ENCODE measurements at places on chromosomes 1 and 21.
A peak's percentile ranks its signal among the peaks of the same experiment; 100 is the strongest.

- peak; percentile 99 for DNase-seq
Measured at GRCh38 chr1:153608742-153609584, 4.0 kb downstream of the S100A16 start.

DNA sequence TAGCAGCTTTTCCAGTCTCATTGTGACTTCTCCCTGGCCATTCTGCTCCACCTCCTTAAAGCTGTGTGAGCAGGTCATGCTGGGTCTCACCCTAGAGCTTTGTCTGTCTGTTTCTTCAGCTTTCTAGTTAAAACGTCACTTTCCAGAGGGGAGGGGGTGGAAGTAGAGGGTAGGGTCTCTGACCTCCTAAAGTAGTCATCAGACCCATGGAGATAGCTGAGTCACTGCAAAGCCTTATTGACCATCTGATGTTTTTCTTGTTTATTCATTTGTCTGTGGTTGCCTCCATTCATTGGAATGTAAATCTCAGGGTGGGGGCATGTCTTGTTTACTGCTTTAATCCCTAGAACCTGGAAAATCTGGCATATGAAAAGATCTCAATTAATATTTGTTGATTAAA is 52.7 kb downstream of the ELF3 start:
- DNase-seq, result no peak

DNA sequence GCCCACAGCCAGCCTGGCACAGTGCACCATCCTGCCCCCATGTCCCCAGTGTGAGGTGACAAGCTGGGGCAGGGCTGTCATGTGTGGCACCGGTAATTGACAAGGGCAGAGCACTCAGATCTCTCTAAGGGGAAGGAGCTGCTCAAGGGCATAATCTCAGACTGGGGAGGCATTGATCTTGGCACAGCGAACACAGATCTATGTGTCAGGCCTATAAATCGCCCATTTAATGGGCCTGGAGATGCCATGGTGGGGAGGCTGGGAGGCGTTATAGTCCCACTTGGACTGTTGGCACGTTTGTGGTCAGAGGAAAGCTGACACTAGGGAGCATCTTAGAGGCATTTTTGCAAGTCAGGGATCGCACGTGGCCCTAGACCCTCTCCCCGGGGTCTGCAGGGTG is 594.1 kb downstream of the PTPRU start:
- no peak for DNase-seq

GRCh38 chr1:11730429-11730891 is 5.5 kb upstream of the AGTRAP start:
- DNase-seq, result peak; percentile 63

DNA sequence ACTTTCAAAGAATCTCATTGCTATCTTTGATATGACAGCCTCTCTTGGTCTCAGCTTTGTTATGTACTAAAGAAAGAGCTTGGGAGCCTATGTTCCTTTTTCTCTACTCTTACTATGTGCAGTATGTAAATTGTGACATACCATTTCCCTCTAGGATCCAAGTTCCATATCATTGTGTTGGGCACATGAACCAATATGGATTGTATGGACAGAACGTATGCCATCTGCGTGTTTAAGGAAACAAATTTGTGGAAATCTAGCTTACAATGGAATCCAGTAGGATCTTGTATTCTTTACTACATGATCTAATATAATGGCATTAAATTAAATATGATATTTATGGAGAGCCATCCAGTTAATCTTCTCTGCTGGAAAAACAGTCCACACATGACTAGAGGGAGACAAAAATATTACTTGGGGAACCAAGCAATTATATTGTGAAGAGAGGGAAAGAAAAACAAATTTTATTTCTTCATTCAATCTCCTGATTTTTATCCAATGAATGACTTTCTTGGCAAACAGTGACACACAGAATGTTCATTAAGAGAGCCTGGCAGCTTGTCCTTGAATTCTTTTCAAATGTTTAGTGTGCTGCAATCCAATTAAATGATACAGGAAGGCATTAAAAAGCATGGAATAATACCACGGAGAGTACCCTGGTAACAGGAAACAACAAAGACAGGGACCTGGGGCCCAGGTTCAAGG is 106.5 kb upstream of the DAB1 start:
- no peak for DNase-seq

DNA sequence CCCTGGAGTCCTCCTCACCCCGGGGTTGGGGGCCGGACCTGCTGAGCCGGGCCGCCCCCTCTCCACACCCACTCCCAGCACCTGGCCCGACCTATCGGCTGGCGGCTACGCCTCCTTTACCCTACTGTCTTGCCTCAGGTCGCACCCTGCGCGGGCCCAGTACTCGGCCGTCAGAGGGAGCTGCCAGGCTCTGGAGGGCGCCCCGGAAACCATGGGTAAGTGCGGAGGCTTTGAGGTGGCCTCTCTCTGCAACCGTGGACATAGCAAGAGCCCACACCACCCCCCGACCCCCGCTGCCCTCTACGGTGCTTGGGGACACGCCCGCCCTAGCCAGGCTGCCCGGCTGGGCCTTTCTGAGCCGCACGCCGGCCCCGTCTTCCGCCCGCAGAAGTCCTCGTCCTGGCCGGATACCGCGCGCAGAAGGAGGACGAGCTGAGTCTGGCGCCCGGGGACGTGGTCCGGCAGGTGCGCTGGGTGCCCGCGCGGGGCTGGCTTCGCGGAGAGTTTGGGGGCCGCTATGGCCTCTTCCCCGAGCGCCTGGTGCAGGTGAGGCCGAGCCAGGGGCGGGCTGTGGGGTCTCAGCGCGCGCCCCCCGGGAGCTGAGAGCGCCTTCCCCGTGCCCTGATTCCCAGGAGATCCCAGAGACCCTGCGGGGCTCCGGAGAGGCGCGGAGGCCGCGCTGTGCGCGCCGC is at the start of gene SH3D21:
Gene SH3D21, plus strand, starts transcription at position 159 of the 692 bp plus-strand sequence. Its CDS starts 53 bp downstream, at position 212.
- DNase-seq, result peak; percentile 47

DNA sequence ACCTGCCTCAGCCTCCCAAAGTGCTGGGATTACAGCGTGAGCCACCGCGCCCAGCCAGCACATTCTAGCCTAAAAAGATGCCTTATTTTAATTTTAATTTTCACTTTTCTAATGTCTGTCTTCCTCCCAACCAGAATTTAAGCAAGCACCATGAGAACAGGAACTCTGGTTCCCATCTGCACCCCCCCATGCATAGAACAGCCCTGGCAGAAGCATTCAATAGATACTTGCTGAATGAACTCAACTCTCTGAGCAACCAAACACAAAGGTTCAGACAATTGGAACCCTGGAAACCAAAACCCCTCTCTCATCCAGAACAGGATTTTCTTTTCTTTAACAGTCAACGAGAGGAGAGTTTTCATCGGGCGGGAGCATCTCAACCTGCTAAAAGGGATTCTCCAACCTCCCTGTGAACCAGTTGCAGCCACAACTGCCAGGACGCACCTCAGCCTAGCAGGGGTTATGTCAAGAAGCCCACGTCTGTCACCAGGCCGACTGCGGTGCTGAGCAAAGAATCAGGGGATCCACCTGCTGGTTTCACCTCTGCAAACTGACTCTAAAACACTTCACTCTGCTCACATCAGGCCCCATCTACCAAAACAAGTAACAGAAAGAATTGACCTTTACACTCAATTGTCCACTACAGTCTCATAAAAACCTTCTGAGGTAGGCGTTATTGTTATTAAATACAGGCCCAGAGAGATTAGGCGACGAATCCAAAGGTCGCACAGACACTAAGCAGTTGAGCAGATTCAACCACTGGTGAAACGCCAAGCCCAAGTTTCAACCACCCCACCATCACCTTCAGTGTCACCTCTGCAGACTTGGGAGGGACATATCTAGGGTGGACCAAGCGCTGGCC is 1.7 kb downstream of the KIAA2013 start:
- DNase-seq, result no peak

GRCh38 chr1:101314244-101314643 is 77.4 kb downstream of the S1PR1 start:
- no peak for DNase-seq

DNA sequence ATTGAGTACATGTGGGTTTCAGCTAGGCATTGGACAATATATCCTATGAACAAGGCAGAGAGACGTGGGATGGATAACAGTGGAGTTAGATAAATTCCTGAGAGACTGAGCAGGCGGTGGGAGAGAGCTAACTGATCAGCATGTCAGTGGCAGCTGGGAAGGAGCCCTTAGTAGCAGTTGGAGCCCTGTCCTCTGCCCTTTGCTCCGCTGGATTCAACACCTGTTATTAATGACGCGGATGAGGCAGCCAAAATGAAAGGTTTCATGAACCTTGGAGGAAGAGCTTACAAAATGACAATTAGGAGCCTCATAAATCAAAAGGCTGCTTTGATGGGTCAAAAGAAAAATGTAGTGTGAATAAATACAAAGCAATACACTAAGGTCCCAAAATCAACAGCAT is 16.1 kb downstream of the UBIAD1 start:
- DNase-seq, result no peak

GRCh38 chr1:201490708-201491131 is 16.2 kb downstream of the CSRP1 start:
- DNase-seq, result peak; percentile 59

- no peak for DNase-seq
Measured at GRCh38 chr21:41560661-41561158, 52.8 kb upstream of the TMPRSS2 start.

Data from dermis blood vessel endothelial cell (primary cell).